ENCODE measurements at places on chromosomes 7 and 10.

GRCh38 chr7:133448012-133448411 lies 195.1 kb downstream of the EXOC4 start:
- DNase-seq, result no peak

DNA sequence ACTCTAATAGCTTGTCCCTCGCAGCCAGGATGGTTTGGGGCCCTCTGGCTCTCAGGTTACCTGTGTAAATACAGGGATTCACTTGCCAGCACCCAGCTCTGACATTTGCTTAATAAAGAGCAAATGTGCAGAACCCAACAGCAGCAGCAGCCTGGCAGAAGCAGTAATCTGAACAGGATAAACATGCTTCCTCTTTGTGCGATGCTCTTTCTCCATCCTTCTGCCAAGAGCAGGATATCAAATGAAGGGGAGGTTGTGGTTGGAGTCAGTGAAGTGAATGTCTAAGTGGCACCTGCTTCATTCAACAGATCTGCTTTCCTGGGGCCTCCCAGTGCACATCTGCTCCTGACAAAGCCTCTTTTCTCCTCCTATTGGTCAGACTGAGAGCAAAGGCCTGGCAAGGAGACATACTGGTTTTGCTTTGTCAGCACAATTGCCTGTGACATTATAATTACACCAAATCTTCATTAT lies 130.3 kb downstream of the NRF1 start:
- DNase-seq, result peak; percentile 63

- DNase-seq, result no peak
Measured at GRCh38 chr7:149529136-149529718, 31.6 kb upstream of the ZNF746 start.

DNA sequence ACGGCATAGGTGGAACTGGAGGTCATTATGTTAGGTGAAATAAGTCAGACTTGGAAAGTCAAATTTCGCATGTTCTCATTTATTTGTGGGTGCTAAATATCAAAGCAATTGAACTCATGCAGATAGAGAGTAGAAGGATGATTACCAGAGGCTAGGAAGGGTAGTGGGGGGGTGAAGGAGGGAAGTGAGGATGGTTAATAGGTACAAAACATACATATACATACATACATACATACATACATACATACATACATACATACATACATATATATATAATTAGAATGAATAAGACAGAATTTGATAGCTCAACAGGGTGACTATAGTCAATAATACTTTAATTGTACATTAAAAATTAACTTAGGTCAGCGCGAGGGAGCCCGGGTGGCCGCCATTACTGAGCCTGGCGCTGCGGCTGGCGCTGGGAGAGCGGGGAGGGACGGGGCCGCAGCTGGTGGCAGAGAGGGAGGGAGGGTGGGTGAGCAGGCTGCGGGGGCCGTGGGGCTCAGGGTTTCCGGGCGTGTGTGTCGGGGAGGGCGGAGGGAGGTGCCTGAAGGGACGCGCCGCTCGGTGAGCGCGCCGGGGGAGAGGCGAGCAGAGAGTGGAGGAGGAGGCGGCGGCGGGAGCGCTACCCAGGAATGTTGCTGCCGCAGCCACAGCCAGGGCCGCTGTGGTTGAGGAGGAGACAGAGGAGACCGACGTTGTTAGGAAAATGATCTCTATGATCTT lies 85.8 kb upstream of the EGFR start:
- peak; percentile 89 for DNase-seq

DNA sequence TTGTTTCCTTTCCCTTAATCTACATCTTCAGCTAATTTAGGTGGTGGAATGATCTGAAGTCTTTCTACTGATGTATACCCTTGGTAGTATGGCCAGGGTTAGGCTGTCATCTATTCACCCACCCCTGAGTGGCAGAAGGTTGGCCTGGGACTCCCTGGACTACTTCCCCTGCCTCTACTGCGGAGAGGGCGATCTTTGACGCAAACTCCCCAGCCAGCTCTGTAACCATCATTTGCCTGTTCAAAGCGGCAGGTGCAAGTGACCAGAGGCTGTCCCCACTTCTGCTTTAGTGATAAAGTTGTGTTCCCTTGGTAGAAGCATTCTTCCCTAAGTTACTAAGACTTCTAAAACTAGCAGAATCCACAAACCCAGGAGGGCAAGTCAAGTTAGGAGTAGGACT lies 70.8 kb upstream of the UNC5B start:
- no peak for DNase-seq

- DNase-seq, result peak; percentile 26
Measured at GRCh38 chr10:91519899-91520514, 109.9 kb downstream of the HECTD2 start.

- DNase-seq, result no peak
Measured at GRCh38 chr7:100911484-100911883, 15.8 kb upstream of the ACHE start.

- peak; percentile 13 for DNase-seq
Measured at GRCh38 chr10:1464881-1465417, 272.4 kb downstream of the ADARB2 start.

DNA sequence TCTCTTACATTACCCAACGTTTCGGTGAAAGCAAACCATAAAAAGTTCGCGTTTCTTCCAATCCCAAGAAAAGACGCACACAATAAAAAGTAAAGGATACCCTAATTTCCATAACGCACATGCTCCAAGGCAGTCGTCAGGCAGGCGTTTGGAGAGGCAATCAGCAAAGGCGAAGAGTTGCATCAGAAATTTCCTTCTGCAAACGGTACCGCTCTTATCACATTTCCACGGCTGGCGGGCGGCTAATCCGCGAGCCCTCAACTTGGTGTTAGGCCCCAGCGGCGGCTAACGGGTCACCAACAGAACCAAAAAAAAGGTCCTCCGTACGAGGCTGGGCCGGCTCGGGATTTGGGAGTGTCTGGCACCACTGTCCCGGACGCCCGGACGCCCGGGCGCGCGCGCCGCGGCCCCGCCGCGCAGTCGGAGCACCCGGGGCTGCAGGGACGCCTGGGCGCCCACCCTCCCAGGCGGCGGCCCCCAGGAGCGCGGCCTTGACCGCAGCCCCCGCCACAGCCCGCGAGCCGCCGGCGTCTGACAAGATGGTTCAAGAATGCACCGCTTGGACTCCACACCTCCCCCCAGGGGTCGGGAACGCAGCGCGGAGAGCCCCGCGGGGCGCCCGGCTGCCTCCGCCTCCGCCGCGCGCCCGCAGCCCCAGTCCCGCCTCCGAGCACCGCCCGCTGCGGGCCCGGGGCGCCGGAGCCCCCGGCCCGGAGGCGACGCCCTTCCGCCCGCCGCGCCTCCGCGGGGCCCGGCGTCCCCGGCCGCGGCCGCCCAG lies 9.8 kb upstream of the GRB10 start:
- peak; percentile 28 for DNase-seq

DNA sequence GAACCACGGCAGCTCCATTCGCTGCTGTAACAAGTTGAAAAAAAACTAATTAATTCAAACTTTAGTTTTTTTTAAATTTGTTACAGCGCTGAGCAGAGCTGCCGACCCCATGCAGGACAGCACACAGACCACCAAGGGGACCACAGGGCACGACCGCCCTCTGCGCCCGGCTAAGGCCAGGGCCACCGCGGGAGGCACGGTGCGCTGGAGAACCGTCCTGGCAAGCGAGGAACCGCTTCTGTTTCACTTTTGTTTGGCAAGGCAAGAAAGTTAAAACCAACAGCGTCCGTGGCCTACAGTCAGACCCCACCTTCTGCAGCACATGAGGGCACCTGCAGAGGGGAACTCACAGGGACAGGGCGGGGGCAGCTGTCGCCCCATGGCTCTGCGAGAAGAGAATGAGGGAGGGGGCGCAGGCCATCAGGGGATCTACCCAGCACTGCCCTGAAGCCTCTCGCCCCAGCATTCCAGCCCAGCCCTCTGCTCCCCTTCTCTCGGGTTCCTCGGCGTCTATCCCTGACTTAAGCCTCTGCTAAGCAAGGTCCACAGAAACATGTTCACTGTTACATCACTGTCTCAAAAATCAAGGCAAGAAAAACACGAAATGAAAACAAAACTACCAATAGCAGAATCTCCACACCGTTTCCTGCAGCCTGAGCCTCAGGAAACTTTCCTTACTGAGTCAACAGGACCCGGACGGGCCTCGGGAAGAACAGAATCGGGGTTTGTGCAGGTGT lies 204.4 kb downstream of the DIP2C start:
- no peak for DNase-seq
